ENCODE measurements at places on chromosomes 16 and 17.

GRCh38 chr16:16062023-16062937 is 112.9 kb downstream of the ABCC1 start:
- no peak for DNase-seq

- DNase-seq, result peak; percentile 26
Measured at GRCh38 chr16:56067406-56067805, 123.9 kb upstream of the GNAO1 start.

- peak; percentile 81 for DNase-seq
Measured at GRCh38 chr17:7237761-7238419, 1.4 kb downstream of the PHF23 start.

GRCh38 chr17:40541060-40541872 is 24.0 kb downstream of the CCR7 start:
- DNase-seq, result no peak

- no peak for DNase-seq
Measured at GRCh38 chr17:6502871-6503509, 53.4 kb downstream of the PITPNM3 start.

GRCh38 chr16:17367036-17367435 is 103.7 kb downstream of the XYLT1 start:
- DNase-seq, result no peak

GRCh38 chr17:10046786-10047785 is 142.0 kb upstream of the RCVRN start:
- DNase-seq, result peak; percentile 22

- DNase-seq, result peak; percentile 76
Measured at GRCh38 chr16:79758615-79759346, 158.2 kb upstream of the MAF start.

GRCh38 chr16:23836404-23837311 is 875 bp downstream of the PRKCB start:
- DNase-seq, result peak; percentile 7

DNA sequence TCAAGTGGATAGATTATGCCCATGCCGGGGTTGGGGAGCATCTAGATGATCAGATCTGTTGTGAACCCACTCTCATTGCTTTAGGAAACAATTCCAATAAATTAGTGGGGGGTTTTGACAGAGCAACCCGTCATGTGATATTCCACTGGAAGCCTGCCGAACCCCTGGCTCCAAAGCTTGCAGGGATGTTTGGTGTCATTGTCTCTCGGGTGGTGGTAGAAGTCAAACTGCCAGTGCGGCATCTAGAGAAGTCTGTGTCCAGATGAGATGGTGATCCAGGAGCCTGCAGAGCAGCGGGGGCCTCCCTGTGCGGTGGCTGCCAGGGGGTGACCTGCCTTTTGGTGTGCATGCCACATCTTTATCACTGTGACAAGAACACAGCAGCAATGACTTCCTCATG is 91.7 kb downstream of the SHISA6 start:
- no peak for DNase-seq

DNA sequence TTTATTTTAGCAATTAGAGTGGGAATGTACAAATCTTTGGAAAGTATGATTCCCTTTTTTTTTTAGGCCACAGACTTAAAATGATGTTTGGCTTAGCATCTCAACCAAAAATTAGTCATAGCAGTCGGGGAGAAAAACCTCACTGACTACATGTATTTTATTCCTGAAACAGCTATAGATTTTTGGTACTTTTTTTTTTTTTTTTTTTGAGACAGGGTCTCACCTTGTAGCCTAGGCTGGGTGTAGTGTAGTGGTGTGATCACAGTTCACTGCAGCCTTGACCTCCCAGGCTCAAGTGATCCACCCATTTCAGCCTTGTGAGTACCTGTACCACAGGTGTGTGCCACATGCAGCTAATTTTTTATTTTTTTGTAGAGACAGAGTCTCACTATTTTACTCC is 23.4 kb downstream of the RNFT1 start:
- DNase-seq, result no peak

DNA sequence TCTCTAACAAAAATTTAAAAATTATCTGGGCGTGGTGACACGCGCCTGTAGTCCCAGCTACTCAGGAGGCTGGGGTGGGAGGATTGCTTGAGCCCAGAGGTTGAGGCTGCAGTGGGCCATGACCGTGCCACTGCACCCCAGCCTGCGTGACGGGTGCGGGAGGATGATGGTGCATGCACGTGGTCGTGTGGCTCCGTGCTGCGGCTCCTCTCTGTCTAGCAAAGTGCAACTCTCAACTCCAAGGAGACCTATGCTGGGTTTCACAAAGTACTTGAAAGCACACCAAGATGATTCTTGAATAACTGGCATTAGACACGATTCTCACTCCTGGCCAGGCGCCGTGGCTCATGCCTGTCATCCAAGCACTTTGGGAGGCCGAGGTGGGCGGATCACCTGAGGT is 25.8 kb downstream of the NXN start:
- DNase-seq, result no peak

- DNase-seq, result peak; percentile 90
Measured at GRCh38 chr17:1764284-1764683, 2.4 kb downstream of the SERPINF1 start.

GRCh38 chr16:86259499-86259898 is 250.8 kb upstream of the FOXF1 start:
- DNase-seq, result no peak

- no peak for DNase-seq
Measured at GRCh38 chr16:86436466-86437185, 73.7 kb upstream of the FOXF1 start.

DNA sequence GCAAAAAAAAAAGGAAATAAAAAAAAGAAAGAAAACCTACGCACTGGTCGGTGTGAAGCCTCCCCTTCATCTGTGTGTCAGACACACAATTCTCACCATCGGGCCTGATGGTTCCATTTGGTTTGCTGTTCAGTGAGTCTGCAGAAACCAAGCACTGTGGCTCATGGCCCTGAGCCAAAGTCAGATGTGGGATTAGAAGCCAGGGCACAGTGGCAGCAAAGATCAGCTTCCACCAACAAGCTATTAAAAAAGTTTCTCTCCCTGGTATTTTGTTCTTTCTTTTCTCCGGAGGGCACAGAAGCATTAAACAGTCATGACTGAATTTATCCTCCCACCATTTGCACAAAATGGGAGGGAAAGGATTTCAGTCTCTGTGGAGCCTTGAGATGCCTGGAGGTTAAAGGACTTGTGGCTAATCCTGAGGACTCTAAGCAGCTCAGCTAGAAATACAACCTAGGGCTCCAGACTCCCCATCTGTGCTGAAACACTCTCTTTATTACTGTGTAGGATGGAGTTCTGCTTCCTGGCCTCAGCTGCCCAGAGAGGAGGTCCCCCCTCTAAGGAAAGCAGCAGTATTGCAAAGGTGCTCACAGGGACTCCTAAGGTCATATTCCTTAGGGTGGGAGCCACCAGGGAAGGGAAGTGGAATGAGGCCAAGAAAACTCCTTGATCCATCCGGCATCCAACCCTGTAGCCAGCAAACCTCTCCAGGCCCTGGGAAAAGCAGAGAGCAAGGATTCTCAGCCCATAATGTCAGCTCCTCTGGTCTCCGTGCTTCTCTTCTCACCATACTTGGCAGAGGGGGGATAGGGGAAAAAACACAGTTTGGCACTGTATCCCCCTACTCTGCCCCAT is 28.2 kb downstream of the SLC39A11 start:
- DNase-seq, result peak; percentile 39

- DNase-seq, result no peak
Measured at GRCh38 chr17:70181376-70181775, 12.0 kb downstream of the KCNJ2 start.

- no peak for DNase-seq
Measured at GRCh38 chr17:12252462-12252861, 231.8 kb downstream of the MAP2K4 start.

- DNase-seq, result peak; percentile 94
Measured at GRCh38 chr16:4944333-4945281, 7.7 kb upstream of the PPL start.

GRCh38 chr17:59152925-59153324 is 2.1 kb downstream of the SKA2 start:
- DNase-seq, result no peak

- no peak for DNase-seq
Measured at GRCh38 chr17:31536451-31536850, 145.0 kb downstream of the RAB11FIP4 start.

DNA sequence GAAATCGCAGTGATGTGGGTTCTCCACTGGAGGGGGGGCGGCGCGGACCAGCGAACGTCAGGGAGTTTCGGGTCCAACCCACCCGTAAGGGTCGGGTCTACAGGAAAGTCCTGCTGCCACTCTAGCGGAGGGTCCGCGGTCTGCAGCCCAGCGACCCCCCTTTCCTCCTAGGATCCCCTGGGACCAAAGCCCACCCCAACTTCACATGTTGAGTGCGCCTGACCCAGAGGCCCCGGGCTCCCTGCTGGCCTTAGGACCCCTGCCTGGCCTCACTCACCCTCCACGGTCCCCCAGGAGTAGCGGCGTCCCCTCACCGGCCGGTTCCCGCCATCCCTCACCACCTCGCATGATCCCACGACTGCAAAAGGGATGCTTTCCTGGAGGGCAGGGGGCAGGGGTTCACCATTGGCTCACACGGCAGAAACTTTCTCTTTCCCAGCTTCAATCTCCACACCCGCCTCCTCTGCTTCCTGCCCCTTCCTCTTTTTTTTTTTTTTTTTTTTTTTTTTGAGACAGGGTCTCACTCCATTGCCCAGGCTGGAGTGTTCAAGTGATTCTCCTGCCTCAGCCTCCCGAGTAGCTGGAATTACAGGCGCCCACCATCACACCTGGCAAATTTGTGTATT is 3.1 kb downstream of the SEPTIN1 start:
- DNase-seq, result peak; percentile 51

- DNase-seq, result no peak
Measured at GRCh38 chr17:61318684-61319098, 81.0 kb upstream of the TBX2 start.

DNA sequence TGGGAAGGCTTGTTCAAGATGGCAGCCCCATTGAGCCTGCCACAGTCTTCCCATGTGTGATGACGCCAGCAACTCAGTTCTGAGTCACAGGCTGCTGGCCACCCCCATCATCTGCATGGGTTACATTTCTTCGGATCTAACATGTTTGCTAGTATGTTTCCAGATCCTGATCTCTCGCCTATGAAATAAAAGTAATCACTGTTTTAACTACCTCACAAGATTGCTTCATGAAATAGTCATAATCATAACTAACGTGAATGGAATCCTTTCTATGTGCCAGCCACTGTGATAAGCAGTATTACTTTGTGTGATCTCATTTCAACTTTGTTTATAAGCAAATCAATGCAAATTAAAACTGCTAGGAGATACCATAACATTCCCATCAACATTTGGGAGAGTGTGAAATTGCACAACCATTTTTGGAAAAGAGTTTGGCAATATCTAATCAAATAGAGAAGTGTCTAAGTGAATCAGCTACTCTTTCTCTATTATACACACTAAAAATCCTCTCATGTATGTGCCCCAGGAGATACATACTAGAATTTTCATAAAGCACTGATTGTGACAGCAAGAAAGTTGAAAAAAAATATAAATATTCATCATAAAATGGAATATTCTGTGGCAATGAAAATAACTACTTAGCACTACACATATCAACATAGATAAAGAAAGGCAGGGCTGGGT is 300.2 kb upstream of the IRX5 start:
- no peak for DNase-seq

DNA sequence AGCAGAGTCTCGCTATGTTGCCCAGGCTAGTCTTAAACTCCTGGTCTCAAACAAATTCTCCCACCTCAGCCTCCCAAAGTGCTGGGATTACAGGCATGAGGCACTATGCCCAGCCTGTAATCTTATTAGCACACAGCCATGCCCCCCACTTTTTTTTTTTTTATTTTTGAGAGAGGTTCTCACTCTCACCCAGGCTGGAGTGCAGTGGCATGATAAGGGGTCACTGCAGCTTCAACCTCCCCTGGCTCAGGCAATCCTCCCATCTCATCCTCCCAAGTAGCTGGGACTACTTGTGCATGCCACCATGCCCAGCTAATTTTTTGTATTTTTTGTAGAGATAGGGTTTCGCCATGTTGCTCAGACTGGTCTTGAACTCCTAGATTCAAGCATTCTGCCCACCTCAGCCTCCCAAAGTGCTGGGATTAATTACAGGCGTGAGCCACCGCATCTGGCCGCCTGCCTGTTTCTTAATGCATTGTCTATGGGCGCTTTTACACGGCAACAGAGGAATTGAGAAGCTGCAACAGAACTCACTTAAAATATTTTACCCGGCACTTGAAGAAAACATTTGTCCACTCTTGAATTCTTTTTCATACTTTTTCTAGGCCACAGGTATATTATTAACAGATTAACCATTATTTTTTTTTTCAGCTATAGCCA is 8.8 kb upstream of the CEP20 start:
- no peak for DNase-seq

DNA sequence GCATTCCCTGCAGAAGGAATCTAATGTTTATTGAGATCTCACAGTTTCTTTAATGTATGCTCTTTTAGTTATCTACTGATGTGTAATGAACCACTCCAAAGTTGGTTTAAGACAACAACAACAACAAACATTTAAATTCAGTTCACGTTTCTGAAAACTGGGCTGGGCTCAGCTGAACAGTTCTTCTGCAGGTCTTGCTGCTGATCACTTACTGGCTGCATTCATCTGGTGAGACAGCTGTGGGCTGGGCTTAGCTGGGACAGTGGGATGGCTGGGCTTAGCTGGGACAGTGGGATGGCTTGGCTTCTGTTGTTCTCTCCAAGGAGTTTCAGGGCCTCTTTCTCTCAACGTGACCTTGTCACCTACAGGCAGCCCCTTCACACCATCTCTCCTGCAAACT is 544.3 kb upstream of the CDH5 start:
- no peak for DNase-seq

DNA sequence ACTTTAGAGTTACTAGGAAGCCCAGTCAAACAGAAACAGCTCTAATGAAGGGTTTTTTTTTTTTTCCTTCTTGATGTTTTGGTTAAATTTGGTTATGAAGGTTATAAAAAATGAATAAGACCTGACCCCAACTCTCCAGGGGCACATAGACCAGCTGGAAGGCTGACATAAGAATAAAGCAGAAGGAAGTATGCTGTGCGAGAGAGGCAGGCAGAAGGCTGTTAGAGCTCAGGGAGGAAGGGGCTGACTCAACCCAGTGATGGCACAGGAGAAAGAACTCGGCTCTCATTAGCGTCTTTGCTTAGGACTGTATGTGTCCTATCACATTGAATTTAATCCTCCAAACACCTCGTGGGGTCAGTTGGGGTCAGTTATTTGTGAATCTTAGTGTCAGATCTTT is 474.6 kb downstream of the PMP22 start:
- peak; percentile 24 for DNase-seq

GRCh38 chr17:55426851-55427586 is 5.4 kb upstream of the MMD start:
- DNase-seq, result no peak

DNA sequence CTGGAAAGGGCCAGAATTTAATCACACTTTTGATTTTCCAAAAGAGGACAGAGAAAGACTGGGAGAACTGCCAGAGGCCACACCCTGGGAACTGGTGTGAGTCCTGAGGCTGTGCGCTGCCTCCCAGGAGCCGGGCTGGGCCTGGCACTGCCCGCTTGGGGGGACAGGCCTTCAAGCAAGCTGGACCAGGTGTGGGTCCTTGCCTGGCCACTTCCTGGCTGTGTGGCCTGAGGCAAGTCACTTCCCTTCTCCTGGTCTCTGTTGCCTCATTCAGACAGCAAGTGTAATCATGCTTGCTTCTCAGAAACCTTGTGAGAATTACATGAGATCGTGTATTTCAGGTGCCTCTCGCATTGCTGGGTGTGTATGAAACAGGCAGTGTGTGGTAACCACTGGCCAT is 143.0 kb downstream of the SNX29 start:
- peak; percentile 50 for DNase-seq

All from muscle of leg (tissue), 16 donors.